Cardiac septum (tissue), 1 donor: ENCODE measurements at places on chromosomes 7 and 10.

DNA sequence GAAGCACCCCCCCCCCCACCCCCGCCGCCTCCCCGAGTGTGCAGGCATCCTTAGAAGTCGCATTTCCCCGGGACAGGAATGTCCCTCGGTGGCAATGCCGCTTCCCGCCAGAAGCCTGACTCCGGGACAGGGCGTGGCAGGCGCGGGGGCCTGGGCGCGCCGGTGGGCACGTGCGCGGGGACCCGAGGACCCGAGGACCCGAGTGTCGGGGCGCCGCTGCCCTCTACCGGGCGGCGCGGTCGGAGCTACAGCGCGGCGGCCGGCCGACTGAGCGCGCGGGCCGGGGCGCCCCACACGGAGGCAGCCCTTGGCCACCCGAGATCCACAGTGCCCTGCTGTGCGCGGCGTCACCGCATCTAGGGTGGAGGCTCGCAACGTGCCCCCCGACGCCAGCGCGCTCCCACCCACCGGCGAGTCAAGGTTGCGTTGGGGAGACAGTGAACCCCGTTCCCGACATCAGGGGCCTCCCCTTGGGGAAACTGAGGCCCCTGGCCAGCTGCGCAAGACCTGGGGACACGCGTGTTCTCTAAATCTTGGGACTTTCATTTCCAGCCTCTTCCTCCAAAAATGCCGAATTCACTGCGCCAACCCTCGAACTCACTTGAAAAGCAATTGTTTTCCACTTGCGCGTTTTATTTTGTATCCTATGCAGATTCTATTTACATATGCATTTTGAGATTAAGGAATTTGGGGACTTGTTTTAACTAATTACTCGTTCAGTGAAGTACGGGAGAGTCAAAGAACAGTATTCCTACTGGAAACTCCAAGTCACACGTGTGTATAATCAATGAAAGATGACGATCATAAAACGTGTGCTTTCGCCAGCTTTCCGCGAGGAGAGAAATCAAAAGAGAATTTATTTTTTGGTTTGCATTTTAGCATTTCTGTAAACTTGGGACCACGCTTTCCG is 3.1 kb upstream of the CUX1 start:
- DNase-seq: peak; percentile 84

- DNase-seq: no peak
Measured at GRCh38 chr7:36884910-36885309, 160.6 kb upstream of the AOAH start.

DNA sequence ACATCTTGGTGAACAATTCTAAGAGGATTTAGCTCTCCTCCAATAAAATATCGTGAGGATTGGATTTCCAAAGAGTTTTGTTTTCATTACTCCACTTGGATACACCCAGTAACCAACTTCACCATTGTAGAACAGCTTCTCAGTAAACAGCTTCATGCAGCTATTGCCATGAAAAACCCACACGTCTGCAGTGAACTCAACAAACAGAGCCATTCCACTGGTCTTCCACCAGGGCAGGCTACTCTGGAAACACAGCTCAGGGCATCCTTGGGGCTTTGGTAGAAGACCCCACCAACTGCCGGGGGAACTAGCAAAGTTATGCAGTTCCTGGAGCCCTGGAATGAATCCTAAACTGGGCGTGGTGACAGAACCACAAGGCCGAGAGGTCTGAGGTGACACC is 77.4 kb downstream of the CALN1 start:
- DNase-seq: no peak

DNA sequence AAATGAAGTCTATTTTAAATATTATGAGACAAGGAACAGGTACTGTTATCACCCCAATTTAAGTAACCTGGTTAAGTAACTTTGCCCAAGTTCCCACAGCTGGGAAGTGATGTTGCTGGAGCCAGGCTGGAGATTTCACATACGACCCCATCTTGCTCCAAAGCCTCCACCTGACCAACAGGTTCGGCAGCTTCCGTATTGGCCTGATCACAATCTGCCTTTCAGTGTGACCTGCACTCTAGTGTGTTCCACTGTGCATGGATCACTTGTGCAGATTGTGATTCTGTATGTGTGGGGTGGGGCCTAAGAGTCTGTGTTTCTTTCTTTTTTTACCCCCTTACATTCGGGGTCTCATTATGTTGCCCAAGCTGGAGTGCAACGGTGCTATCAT is 66.1 kb downstream of the PRTFDC1 start:
- no peak for DNase-seq

DNA sequence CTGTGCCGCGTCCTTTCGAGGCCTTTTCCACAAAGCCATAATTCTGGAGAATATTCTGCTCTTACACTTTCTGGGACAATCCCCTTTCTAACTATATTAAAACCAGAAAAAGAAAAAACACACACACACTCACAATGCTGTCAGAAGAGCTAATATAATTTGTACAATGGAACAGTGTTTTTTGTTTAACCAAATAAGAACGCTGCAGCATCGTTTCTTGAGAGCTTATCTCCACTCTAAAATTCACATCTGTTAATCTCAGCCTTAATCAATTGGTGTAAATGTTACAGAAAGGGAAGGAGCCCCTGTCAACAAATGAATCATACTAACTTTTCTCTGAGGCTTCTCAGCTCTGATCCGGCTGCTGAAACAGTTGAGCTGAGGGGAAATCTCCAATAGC is 123.9 kb downstream of the GALNT11 start:
- DNase-seq: no peak
